B cell (primary cell): ENCODE measurements at places on chromosomes 2 and 18. TPM values are rescaled to one million over a fixed set of nuclear protein-coding genes. Genes with fewer than 3 reads are reported as not detected.

PRSS56 gene
- not detected in 2 replicates for polyA plus RNA-seq

- H3K36me3 ChIP-seq = no peaks in the 10 kb centered on the region
- no peaks in the 10 kb centered on the region for H3K4me1 ChIP-seq
- H3K27ac ChIP-seq = no peak overlapping the region
- DNase-seq = no peak
Observed at GRCh38 chr18:25737710-25738311, 352.6 kb downstream of the SS18 start.

DNA sequence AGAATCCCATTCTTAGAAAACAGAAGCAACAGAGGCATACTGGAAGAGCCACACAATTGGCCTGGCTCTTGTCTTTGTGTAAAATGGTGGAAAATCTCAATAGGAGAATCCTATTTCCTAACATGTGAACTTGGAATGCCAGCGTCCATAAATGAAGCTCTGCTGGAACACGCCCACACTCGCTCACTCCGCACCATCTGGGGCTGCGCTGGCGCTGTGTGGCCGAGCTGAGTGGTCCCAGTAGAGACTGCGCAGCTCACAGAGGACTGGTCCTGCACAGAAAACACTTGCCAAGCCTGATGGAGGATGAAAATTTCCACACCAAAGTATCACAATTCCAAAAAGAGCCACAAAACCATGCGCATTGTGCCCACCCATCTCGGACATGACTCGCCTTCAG lies 56.2 kb downstream of the PXDN start:
- no peak overlapping the region for H3K27ac ChIP-seq
- H3K4me1 ChIP-seq = no peaks in the 10 kb centered on the region
- H3K27me3 ChIP-seq = no peaks in the 10 kb centered on the region

DNA sequence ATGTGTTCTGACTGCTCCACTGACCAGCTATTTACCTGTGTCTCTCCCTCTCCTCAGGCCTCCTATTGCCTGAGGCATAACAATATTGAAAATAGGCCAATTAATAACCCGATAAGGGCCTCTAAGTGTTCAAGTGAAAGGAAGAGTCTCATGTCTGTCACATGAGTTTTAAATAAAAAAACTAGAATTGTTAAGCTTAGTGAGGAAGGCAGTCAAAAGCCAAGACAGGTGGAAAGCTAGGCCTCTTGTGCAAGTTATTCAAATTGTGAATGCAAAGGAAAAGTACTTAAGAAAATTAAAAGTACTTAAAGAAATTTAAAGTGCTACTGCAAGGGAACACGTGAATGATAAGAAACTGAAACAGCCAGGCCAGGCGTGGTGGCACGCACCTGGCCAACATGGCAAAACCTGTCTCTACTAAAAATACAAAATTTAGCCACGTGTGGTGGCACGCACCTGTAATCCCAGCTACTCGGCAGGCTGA lies 44.9 kb upstream of the TAF4B start:
- H3K4me3 ChIP-seq = no peak overlapping the region
- peak; percentile 21 for DNase-seq
- peaks cover 5% of the 10 kb centered on the region for H3K4me1 ChIP-seq
- H3K27ac ChIP-seq = no peak overlapping the region
- no peaks in the 10 kb centered on the region for H3K36me3 ChIP-seq

TTR gene
- not detected in 2 replicates for polyA plus RNA-seq

DCAF17 gene
- 8.1 and 8.8 TPM in 2 replicates for polyA plus RNA-seq

- no peak overlapping the region for H3K4me3 ChIP-seq
- DNase-seq = peak; percentile 40
- peaks cover 6% of the 10 kb centered on the region for H3K27me3 ChIP-seq
- H3K4me1 ChIP-seq = peaks cover 9% of the 10 kb centered on the region
- H3K27ac ChIP-seq = no peak overlapping the region
Observed at GRCh38 chr2:102005989-102006885, 14.5 kb downstream of the IL1R2 start.

- DNase-seq = no peak
- no peak overlapping the region for H3K4me3 ChIP-seq
- H3K27ac ChIP-seq = no peak overlapping the region
- no peaks in the 10 kb centered on the region for H3K36me3 ChIP-seq
- H3K27me3 ChIP-seq = peaks cover 22% of the 10 kb centered on the region
Observed at GRCh38 chr18:46764586-46764985, 7.7 kb upstream of the ST8SIA5 start.

IL37 gene
- polyA plus RNA-seq = not detected in 2 replicates

DNA sequence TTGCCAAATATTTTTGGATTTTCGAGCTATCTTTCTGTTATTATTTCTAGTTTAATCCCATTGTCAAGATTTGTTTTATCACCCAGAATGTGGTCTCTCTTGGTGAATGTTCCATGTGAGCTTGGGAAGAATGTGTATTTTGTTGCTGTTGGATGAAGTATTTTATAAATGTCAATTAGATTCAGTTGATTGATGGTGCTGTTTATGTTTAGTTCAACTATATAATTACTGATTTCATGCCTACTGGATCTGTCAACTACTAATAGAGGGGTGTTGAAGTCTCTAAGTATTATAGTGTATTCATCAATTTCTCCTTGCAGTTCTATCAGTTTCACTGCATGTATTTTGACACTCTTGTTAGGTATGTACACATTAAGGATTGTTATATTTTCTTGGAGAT lies 34.7 kb upstream of the RMND5A start:
- H3K36me3 ChIP-seq = no peaks in the 10 kb centered on the region
- H3K27me3 ChIP-seq = no peaks in the 10 kb centered on the region
- no peak overlapping the region for H3K27ac ChIP-seq
- no peaks in the 10 kb centered on the region for H3K4me1 ChIP-seq
- H3K4me3 ChIP-seq = no peak overlapping the region

DNA sequence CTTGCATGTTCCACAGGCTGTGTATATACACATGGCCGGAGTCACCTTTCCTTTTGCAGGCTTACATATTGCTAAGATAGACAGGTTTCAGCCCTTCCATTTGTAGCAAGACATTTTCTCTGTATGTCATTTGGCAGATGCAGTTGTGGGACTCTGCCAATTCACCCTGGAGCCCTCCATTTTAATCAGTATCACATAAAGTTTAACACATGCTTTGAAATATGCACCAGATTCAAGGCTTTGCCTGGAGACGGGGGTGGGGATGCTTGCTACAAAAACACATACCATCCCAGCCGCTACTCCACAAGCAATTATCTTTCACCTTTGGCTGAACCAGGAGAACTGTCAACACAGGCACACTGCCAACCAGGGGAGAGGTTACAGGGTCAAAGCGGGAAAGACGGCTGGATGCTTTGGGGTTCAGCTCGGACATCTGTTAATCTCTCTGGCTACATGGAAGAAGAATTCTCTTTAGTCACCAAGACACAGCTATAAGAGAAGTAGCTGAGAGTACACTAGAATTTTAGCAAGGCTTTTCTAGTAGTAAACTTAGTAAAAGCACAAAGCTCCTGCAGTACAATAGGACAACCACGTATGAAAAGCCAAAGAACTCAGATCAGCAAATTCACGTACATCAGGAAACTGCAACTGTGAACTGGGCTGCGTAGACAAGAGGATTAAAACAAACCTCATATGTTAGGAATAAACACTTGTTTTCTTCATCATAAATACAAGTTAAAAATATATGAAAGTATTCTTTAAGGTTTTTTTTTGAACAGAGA lies 130.9 kb downstream of the EXOC6B start:
- H3K27me3 ChIP-seq = no peaks in the 10 kb centered on the region
- no peaks in the 10 kb centered on the region for H3K4me1 ChIP-seq
- no peak for DNase-seq
- no peak overlapping the region for H3K27ac ChIP-seq
- no peaks in the 10 kb centered on the region for H3K36me3 ChIP-seq

- peaks cover 10% of the 10 kb centered on the region for H3K4me1 ChIP-seq
- no peaks in the 10 kb centered on the region for H3K36me3 ChIP-seq
- H3K4me3 ChIP-seq = no peak overlapping the region
- DNase-seq = no peak
- H3K27me3 ChIP-seq = no peaks in the 10 kb centered on the region
- H3K27ac ChIP-seq = no peak overlapping the region
Observed at GRCh38 chr2:17969661-17970060, 91.2 kb downstream of the KCNS3 start.

GRCh38 chr2:240303896-240304745 lies 131.3 kb upstream of the GPC1 start:
- H3K27me3 ChIP-seq = no peaks in the 10 kb centered on the region
- H3K4me3 ChIP-seq = no peak overlapping the region
- no peak for DNase-seq

- no peak overlapping the region for H3K27ac ChIP-seq
- H3K4me3 ChIP-seq = no peak overlapping the region
- no peaks in the 10 kb centered on the region for H3K36me3 ChIP-seq
- no peaks in the 10 kb centered on the region for H3K4me1 ChIP-seq
Observed at GRCh38 chr18:47215554-47216138, 35.8 kb downstream of the SKOR2 start.

FTCDNL1 gene
- polyA plus RNA-seq = 0.55 and 1.7 TPM in 2 replicates

- no peaks in the 10 kb centered on the region for H3K36me3 ChIP-seq
- no peak overlapping the region for H3K27ac ChIP-seq
- H3K27me3 ChIP-seq = peaks cover 6% of the 10 kb centered on the region
- DNase-seq = no peak
Observed at GRCh38 chr2:217114117-217114516, 254.3 kb upstream of the TNP1 start.

DNA sequence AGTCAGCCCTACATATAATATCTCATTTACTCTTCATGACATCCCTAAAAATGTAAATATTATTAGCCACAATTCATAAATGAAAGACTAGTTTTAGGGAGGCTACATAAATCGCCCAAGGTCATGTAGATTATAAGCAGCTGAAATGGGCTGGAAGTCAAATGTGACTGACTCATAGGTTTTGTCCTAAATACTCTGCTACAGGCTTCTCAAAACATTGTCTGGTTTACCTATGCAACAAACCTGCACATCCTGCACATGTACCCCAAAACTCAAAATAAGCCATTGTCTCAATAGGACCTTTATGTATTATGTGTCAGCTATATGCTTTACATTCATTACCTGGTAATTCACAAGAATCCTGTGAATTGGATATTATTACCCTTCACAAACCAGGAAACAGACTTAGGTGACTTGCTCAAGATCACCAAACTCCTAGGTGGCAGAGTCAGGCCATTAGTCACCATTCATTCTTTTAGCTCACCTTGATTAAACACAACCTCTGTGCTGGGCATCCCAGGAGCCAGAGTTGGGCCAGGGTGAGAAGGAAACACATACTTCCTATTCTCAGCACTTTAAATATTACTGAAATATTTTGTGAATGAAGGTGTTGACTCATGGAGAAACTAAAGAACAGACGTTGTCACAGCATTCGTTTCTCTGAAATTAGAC lies 69.4 kb upstream of the CPO start:
- H3K27me3 ChIP-seq = no peaks in the 10 kb centered on the region
- DNase-seq = no peak
- no peak overlapping the region for H3K4me3 ChIP-seq
- H3K36me3 ChIP-seq = no peaks in the 10 kb centered on the region
- H3K27ac ChIP-seq = no peak overlapping the region

DNA sequence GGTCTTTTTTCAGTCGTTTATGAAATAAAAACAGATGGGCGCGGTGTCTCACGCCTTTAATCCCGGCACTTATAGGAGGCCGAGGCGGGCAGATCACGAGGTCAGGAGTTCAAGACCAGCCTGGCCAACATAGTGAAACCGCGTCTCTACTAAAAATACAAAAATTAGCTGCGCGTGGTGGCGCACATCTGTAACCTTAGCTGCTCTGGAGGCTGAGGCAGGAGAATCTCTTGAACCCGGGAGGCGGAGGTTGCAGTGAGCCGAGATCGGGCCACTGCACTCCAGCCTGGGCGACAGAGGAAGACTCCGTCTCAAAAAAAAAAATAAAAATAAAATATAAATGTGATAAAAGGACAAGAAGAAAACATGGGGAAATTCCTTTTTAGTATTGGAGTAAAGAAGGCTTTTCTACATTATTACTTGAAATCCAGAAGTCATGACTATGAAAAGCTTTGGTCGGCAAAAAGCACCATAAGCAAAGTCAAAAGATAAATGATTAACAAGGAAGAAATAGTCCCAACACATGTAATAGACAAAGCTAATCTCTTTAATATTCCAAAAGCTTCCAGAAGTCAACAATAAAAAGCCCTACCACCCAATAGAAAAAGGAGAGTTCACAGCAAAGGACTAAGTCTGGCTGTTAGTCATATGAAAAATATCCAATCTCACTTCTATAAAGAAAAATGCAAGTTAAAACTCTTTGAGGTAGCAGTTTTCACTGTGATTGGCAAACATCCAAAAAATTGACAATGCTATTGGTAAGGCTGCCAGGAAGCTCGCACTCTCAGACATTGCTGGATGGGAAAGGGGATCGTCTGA lies 1.4 kb upstream of the FAM168B start:
- no peak for DNase-seq
- H3K4me1 ChIP-seq = peaks cover 7% of the 10 kb centered on the region
- no peaks in the 10 kb centered on the region for H3K27me3 ChIP-seq

DNA sequence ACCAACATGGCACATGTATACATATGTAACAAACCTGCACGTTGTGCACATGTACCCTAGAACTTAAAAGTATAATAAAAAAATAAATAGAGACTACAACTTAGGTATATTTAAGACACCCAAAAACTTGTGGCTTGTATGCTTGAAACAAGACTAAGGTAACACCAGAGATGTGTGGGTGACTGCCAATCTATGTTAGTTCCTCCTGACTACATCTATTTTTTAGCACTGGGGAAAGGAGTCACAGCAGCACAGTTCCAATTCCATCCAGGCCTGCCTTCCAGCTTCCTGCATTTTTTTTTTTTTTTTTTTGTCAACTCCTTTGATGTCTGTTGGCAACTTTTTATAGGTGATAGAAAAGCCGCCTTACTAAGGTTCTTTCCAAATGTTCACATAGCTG lies 18.2 kb downstream of the C2orf69 start:
- H3K36me3 ChIP-seq = peaks cover 17% of the 10 kb centered on the region
- H3K4me1 ChIP-seq = no peaks in the 10 kb centered on the region
- H3K27me3 ChIP-seq = no peaks in the 10 kb centered on the region
- DNase-seq = no peak

GLS gene
- polyA plus RNA-seq = 32.5 and 92.3 TPM in 2 replicates

DNA sequence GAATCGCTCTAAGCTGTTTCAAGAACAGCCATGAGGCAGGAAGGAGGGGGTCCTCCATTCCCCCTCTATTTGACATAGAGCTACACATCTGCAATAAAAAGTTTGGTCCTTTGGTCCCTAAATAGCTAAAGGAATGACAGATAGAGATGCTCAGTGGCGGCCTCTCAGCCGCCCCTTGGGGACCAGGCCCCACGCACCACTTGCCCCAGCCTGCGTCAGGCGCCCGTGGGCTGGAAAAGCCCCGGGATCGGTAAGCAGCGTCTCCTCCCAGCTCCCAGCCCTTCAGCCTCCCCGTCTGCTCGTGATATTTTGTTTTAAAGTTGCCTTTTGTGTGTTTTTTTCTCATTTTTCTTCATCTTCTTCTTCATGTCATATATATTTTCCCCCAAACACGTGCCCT lies 321.0 kb downstream of the CELF4 start:
- no peak overlapping the region for H3K4me3 ChIP-seq
- no peaks in the 10 kb centered on the region for H3K27me3 ChIP-seq
- peaks cover 4% of the 10 kb centered on the region for H3K4me1 ChIP-seq
- H3K36me3 ChIP-seq = no peaks in the 10 kb centered on the region

- H3K4me3 ChIP-seq = peak overlapping the region; percentile 99
- peak overlapping the region; percentile 82 for H3K27ac ChIP-seq
- no peaks in the 10 kb centered on the region for H3K27me3 ChIP-seq
- H3K36me3 ChIP-seq = no peaks in the 10 kb centered on the region
- DNase-seq = peak; percentile 69
Observed at GRCh38 chr2:64766841-64767669, 113.3 kb upstream of the SERTAD2 start.
